Anterior cingulate cortex (tissue), 58 donors: ENCODE measurements at places on chromosomes 12 and 14.

DNA sequence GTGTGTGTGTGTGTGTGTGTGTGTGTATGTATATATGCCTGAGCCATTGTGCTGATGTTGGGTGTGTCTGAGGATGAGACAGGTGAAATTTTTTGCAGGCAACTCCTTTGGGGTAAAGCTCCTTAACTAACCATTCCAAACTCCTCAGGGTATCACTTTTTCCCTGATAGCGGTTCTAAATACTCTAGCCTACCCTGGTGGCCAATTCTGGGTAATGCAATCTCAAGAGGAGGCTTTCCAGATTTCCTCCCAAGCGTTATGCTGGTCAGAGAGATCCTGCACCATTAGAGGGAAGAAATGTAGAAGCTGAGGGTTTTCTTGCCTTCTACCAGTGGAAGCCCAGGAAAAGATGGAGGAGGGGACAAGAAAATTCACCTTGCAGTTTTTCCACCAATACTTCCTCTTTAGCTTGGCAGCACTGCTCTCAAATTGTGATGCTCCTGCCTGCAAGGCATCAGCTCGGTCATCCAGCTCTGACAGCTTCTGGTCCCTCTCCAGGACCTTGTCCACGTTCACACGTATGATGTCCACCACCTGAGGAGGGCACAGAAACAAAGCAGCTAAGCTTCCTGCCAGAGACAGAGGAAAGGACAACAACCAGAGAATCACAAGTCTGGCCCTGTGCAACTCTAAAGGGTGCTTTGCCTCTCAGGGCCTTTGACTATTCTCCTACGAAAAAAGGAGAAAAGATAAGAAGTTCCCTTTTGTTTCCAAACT, 4.9 kb downstream of the VAMP1 start:
- no peak for DNase-seq

DNA sequence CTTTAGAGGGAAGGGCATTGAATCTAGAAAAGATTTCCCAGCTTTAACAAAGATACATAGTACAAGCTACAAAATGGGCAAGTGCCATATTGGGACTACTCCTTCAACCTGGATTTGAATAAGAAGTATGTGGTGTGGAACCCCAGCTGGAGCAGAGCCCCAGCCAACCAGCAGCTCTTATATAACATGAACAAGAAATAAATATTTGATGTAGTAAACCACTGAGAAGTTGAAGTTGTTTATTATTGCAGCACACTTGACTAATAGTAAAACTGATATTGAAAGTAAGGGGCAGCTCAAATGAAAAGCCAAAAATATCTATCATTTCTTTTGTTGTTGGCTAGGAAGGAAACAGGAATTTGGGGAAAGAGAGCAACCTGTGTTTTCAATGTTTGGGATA, 701.8 kb downstream of the TMTC2 start:
- no peak for DNase-seq

GRCh38 chr14:30808576-30808975, 65.8 kb upstream of the COCH start:
- no peak for DNase-seq

- DNase-seq = no peak
Observed at GRCh38 chr14:92414690-92415445, 91.9 kb downstream of the SLC24A4 start.

GRCh38 chr14:96126783-96127271, 77.8 kb upstream of the BDKRB2 start:
- DNase-seq = no peak

DNA sequence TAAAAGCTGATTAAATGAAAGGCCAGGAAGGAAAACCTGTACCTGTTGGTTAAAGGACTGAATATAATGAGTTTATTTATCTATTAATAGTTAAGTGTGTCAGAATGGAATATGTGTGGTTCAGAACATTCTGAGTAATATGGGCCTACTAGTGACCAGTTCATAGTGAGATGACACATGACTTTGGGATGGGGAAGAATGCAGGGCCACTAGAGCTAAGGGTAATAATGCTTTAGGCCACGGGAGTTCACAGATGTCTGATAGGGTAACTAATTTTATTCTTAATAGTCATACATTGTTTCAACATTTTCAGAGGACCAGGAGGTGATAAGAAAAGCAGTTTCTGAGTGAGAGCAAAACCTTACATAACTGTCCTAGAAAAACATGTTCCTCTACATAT, 247.8 kb upstream of the OR4E1 start:
- DNase-seq = no peak

DNA sequence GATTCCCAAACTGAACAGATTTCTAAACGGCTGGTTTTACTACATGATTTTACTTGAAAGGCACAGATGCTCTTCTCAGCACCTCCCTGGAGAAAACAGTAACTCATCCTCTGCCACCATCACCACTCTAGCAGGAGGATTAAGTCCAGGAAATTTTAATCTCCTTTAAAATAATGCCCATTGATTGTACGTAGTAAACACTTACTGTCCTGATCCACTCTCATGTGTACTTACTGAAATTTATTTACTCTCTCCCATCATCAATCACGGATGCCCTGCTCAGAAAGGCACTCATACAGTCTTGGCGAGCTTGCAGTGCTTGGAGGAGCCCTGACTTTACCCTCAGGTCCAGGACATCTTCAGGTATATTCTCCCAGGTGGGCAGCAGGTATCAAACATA, 239.8 kb upstream of the EGLN3 start:
- no peak for DNase-seq

DNA sequence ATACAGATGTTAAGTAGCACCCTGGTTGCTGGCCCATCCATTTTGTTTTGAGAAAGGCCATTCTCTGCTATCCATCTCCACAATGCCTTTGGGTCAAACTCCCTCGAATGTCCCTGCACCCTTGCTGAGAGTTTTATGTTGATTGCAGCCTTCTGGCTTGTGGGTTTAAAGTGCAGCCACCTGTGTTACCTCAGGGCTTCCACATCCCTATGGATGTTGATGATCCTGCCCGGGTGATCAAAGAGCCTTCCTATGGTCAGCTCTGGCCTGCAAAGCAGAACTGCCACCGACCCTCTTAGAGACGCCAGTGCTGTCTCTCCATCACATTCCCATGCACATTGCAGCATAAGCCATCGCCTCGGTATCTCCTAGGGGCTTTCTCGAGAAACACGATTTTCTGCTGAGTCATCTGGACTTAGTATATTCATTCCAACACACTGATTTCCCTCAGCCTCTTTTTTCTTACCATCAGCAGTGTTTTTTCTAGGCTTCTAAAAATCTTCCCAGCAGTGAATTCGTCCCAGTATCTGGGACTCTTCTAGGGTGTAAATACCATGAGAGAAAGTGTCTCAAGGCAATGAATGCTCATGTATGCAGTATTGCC, 585.7 kb upstream of the TMEM132C start:
- DNase-seq = no peak
